ENCODE measurements at places on chromosomes 11 and 22.

- DNase-seq = no peak
Measured at GRCh38 chr11:121104312-121104762, 3.3 kb downstream of the TECTA start.

DNA sequence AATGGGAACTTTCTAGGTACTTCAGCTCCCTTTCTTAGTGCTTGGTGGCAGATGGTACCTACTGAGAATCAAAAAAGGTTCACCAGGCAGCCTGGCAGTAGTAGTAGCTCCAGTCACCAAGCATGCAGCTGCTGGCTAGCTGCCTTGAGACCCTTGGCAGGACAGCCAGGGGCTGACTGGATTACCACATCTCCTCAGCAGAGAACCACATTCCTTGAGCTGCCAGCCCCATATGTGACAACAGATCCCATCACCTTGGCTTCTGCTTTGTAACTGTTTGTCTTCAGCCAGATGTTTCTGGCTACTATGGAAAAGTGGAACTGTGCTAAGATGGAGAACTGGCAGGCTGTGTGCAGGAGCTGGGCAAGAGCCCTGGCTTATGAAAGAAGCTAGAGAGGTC, 39.6 kb upstream of the CHRM4 start:
- DNase-seq = no peak

DNA sequence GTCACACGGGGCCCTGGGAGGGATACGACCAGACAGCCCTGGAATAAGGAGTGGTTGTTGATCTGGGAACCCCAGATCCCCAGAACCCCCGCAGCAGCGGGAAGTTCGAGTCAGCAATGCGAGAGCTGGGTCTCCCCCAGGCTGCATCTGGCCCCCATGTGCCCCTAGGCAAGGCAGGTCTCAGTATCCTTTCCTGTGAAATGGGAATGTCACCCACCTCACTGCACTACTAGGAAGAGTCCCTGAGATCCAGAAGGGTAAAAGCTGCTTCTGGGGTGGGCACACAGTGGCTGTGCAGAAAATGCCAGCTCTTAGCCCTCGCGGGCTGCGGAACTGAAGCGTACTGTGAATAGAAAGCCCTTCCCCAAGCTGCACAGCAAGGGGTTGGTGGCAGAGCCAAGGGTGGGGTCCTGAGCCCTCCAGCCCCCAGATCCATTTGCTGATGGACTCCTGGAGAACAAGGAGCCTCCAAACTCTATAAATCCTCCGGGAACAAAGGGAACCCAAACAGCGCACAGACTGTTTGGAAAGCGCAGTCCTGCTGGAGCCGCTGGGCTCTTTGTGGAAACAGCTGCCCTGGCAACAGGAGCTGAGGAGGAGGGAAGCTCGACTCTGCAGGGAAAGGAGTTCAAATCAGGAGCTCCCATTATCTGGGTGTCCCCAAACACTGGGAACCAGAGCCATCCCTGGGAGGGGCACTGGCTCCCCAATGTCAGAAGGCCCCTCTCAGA, 68.2 kb upstream of the SHISAL1 start:
- no peak for DNase-seq

DNA sequence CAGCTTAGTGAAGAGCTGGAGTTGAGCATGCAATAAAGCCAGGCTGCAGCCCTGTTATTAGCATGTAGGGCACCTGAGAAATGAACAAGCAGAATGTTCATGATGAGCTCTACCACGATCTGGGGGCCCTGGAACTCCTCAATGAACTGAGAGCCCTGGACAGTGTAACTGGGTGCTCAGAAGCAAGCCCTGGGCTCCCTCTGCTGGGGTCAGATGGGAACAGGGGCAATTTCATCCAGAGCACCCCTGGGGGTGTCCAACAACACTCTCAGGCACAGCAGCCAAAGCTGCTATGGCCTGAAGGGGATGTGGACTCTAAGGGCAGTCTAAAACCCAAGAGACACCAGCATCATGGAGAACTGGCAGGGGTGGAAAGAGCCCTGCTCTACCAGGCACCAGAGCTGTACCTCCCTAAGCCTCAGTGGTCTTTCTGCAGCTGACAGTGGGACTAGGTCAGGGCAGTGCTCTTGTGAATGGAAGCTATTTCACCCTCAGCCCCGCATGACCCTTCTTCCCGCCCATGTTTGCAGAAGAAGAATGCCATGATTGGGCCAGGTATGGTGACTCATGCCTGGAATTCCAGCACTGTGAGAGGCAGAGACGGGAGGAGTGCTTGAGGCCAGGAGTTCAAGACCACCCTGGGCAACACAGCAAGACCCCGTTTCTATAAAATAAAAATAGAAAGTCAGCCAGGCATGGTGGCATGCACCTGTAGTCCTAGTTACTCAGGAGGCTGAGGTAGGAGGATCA, 28.9 kb downstream of the THOC5 start:
- DNase-seq = peak; percentile 34

DNA sequence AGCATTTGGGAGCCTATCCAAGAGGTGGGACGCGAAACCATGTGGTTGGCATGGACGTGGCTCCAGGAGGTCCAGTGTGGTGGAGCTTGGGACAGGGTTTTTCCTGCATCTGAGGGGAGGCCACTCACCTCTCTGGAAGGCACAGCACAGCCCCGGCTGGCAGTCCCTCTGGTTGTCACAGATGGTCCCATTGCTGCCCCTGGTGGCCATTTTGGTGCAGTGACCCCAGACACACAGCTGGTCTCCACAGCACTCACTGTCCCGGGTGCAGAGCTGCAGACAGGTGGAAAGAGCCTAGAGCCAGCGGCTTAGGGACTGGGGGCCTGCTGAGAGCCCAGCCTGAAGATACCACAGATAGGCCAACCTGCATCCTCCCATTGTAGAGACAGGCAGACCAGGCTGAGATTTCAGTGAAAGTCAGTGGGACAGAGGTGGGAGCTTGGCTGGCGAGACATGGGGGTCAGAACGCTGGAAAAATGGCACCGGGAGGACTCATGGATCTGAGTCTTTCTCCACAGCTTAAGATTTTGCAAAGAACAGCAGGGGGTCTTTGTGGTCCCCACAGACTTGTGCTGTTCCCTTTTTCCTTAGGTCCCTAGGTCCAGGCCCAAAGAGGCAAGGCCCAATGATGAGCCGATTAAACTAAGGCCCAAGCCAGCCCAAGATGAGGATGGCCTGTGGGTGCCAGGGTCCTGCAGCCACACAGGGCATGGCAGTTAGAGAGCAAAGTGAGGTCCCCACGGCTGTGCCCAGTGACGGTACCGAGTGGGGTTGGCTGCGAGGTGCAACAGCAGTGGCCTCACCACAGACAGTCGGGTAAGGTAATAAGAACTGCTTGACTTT, 41.4 kb downstream of the DKK3 start:
- DNase-seq = peak; percentile 85

DNA sequence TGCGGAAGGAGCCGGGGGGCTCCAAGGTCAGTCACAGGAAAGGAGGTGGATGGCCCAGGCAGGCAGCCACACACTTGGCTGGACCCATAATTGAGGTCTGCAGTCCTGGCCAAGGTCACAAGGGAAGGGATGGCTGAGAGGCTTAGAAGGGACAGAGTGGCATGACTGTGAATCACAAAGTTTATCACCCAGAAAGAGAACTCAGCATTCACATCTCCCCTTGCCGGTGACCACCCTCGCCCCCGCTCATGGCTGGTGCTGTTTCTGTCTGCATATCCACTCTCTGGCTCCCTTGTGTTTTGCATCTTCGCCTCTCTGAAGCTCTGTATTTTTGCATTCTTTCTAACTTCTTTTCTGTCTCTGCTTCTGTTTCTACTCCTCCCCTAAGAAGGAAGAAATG, 117.5 kb downstream of the FEZ1 start:
- DNase-seq = no peak

DNA sequence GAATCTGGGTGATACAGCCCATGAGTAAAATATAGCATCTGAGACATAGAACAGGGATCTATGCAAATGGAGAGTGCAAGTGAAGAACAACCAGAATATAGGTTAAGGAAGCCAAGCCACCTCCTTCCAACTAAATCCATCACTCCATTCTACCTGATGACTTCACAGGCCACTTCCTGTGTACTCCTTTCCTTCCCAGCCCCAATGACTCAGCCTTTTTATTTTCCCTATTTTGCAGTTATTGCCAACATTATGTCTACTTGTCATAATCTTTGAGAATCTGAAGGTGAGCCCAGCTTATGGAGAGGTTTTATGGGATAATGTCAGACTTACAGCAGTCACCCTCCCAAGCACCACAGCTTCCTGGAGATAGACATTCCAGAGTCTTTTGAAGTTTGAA, 1.4 kb upstream of the OR52M1 start:
- no peak for DNase-seq

- no peak for DNase-seq
Measured at GRCh38 chr11:73273222-73273895, 1.2 kb downstream of the P2RY6 start.

GRCh38 chr22:26757496-26757895, 100.1 kb downstream of the MIAT start:
- DNase-seq = no peak

- DNase-seq = no peak
Measured at GRCh38 chr11:36077886-36078685, 134.2 kb downstream of the LDLRAD3 start.

DNA sequence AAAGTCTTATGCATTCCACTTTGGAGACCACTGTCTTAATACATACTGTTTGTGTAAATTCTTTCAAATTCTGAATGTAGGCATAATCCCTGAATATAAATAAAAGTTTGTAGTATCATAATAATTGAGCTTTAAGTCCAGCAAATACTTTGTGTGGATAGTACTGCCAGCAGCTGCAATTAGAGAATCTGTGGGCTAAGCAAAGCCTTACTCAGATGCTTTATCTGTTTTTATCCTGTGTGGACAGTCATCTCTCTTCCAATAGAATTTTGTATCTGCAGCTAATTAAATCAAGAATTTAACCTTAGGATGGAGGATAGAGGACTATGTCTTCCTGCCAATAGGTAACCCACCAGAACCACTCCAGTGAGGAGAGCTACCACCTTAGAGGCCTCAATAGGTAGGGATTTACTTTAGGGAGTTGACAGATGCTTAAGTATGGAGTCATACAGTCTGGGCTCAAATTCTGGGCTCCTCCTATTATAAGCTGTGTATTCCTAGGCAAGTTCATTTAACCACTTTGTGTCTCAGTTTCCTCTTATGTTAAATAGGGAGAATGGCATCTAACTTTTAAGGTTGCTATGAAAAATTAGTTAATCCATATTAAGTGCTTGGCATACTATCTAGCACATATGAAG, 71.1 kb downstream of the STIM1 start:
- no peak for DNase-seq

DNA sequence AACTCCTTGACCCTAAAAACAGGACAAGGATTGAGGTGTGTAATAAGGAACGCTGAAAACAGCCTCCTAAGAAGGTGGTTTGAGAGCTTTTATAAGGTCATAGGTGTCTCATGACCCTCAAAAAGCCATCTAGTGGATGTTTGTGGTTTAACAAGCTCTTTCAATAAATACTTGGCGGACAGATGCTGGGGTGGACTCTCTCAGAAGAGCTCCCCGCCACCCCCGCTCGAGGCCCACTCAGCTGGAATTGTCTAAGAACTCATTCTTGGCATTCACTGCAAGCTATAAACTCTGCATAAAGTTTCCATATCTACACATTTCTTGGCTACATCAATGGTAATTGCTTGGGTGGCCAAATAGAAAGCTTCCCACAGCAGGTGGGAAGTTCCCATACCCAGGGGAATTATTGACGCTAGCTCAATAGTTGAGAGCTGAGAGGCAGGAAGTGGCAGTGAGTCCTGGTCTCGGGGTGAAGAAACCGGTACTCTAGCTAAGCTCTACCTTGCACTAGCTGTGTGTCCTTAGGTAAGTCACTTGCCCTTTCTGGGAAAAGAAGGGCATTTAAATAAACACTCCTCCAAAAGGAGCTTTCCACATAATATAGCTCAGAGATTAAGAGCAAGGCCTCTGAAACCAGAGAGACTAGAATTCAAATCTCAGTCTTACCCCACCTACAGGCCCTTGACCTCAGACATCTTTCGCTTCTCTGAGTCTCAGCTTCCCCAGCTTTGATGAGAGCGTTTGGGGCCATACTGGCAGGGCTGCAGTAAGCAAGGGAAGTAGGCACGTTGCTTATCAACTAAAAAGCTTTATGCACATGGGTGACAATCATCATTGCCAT, 6.4 kb downstream of the MS4A15 start:
- DNase-seq = no peak

DNA sequence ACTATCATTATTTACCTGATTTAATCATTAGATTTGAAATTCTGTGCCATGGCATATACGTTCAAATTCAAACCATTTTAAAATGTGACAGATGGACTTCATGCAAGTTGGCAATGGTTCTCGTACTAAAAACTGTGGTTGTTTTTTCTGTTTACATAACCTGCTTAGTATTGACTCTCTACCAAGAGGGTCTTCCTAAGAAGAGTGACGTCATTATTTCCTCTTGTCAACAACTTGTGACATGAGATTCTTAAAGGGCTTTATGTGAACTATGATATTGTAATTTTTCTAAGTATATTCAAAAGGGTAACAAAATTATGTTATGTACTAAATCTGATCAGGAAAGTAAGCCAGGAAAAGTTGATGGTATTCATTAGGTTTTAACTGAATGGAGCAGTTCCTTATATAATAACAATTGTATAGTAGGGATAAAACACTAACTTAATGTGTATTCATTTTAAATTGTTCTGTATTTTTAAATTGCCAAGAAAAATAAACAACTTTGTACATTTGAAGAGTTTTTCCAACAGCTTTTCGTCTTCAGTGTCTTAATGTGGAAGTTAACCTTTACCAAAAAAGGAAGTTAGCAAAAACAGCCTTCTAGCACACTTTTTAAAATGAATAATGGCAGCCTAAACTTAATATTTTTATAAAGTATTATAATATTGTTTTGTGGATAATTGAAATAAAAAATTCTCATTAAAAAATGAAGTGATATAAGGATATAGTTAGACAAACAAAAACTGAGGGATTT, 87.0 kb downstream of the GRK3 start:
- no peak for DNase-seq

DNA sequence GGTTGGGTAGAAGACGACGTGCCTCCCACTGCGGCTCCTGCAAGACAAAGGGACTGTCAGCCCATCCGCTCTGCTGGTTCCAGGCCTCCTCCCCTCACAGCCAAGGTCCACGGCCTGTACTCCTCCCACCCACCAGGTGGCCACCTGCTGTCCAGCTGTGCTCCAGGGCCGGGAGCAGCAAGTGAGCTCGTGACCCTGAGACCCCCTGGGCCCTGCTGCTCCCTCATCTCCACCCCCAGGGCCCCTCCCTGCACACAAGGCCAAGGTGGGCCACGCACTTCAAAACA, 27.4 kb downstream of the TSPAN4 start:
- DNase-seq = no peak

GRCh38 chr22:35418088-35418487, 18.1 kb downstream of the MCM5 start:
- no peak for DNase-seq

GRCh38 chr11:120013325-120014250, 124.3 kb downstream of the TRIM29 start:
- DNase-seq = peak; percentile 24

- no peak for DNase-seq
Measured at GRCh38 chr22:25420925-25421904, 143.3 kb upstream of the GRK3 start.

GRCh38 chr11:123659311-123659710, 4.9 kb upstream of the SCN3B start:
- DNase-seq = no peak

GRCh38 chr11:2797121-2797711, 88.4 kb downstream of the CDKN1C start:
- DNase-seq = no peak
